Activated CD4-positive, alpha-beta T cell treated with anti-CD3 and anti-CD28 coated beads, Interleukin-2, Interleukin-6, amounts not matched to agents 100 ng/mL and 50 ng/mL, durations not matched to agents 16 hours and 8 hours (primary cell): ENCODE measurements at places on chromosomes 11 and 22.

DNA sequence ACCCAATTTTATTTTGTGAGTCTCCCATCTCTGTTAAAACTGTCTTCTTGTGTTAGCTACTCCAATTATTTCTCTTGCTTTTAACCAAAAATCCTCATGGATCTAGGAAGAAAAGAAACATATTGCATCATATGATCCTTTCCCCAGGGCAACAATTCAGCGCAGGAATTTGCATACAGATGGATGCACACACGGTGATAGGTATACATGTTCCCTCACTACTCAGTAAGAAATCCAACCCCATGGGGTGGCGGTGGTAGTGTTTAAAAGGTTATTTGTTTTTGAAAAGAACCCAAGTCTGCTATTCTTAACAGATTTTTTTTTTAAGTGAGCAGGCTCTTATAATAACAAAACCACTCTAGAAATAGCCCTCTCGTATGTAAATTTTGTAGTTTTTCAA, 4.2 kb upstream of the SYN3 start:
- no peak for DNase-seq

DNA sequence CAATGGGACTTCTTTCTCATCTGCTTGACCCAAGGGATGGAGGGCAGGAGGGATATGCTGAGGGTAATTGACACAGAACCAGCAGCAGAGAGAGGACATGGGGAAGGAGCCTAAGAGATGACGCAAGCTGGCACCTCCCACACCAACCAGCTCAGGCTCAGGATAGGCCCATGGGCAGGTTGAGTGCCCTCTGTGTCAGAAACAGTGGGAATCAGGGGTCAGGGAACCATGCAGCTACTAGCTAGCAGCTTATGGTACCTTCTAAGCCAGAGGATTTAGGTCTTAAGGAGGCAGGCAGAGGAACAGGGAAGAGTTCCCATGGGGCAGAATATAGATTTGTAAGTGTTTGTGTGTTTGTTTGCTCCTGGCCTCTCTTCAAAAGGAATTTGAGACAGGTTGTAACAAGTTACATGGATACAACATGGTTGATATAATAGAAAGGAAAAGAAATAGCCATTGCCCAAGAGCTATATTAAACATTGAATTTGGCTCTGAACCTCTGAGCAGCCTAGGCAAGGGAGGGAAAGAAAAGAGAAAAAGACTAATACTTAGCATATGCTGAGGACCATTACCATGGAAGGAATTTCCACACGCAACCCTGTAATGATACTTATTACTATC, 39.9 kb upstream of the NAV2 start:
- DNase-seq = no peak

- DNase-seq = no peak
Measured at GRCh38 chr11:102426570-102426969, 26.0 kb downstream of the TMEM123 start.

- no peak for DNase-seq
Measured at GRCh38 chr11:46655631-46656030, 38.3 kb downstream of the ATG13 start.
